Ureter (tissue), 1 donor: ENCODE measurements at places on chromosomes 1 and 21. TPM values are rescaled to one million over a fixed set of nuclear protein-coding genes. Genes with fewer than 3 reads are reported as not detected.

Gene OPTC
- total RNA-seq: not detected

Gene PRMT6
- total RNA-seq: 22.2 TPM

Gene IL12RB2
- total RNA-seq: 0.60 TPM

Gene DNASE2B
- total RNA-seq: 0.34 TPM

Gene KRTAP19-3
- not detected for total RNA-seq

Gene CNKSR1
- total RNA-seq: 40.6 TPM

Gene SLC44A3
- 72.1 TPM for total RNA-seq

Gene HEYL
- total RNA-seq: 8.2 TPM

Gene CACNA1S
- not detected for total RNA-seq

Gene ITLN1
- 16.8 TPM for total RNA-seq

Gene FCGR3B
- 1.6 TPM for total RNA-seq

Gene C1orf56
- total RNA-seq: 5.9 TPM

Gene HORMAD1
- 0.21 TPM for total RNA-seq

Gene EEIG2
- 24.1 TPM for total RNA-seq

Gene GJB5
- total RNA-seq: 8.5 TPM

Gene TNFRSF9
- 0.18 TPM for total RNA-seq

Gene ECM1
- total RNA-seq: 10.8 TPM

Gene ALPL
- total RNA-seq: 12.9 TPM

Gene TSPAN2
- total RNA-seq: 22.0 TPM

Gene LAMC1
- 111 TPM for total RNA-seq

Gene MCL1
- 159 TPM for total RNA-seq

Gene DPM3
- 75.4 TPM for total RNA-seq

Gene LCE3D
- total RNA-seq: not detected

Gene OVAAL
- not detected for total RNA-seq

Gene MAP3K6
- 75.5 TPM for total RNA-seq

Gene TNNI3K
- 4.7 TPM for total RNA-seq

Gene ABCG1
- total RNA-seq: 20.1 TPM

Gene WNT2B
- 5.6 TPM for total RNA-seq

Gene TPTE
- not detected for total RNA-seq

Gene ASAP3
- total RNA-seq: 44.4 TPM

Gene EFNA3
- 1.1 TPM for total RNA-seq
